HuH-7.5 (cell line): ENCODE measurements at places on chromosomes 11 and 22.
A peak's percentile ranks its signal among the peaks of the same experiment; 100 is the strongest.

GRCh38 chr11:100681064-100681502 is 6.0 kb upstream of the ARHGAP42 start:
- DNase-seq: peak; percentile 46

- no peak for DNase-seq
These were observed 127.2 kb upstream of the SYT13 start for GRCh38 chr11:45413156-45413858.

DNA sequence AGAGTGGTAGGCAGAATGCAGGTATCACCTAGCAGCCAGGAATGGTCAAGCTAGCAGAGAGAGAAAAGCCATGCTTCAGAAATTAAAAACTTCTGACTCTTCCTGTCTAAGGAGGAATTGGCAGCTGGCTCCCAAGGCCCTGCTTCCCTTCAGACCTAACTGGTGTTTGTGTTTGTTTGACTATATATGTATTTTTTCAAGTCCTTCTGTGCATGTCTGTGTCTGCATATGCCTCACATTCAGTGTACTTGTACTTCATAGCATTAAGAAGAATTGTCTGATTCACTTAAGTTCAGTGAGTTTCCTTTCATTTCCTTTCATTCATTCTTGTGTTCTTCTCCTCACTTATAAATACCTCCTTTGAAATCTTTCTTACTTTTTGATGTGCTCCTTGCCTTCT is 109.0 kb upstream of the RRM1 start:
- DNase-seq: no peak

DNA sequence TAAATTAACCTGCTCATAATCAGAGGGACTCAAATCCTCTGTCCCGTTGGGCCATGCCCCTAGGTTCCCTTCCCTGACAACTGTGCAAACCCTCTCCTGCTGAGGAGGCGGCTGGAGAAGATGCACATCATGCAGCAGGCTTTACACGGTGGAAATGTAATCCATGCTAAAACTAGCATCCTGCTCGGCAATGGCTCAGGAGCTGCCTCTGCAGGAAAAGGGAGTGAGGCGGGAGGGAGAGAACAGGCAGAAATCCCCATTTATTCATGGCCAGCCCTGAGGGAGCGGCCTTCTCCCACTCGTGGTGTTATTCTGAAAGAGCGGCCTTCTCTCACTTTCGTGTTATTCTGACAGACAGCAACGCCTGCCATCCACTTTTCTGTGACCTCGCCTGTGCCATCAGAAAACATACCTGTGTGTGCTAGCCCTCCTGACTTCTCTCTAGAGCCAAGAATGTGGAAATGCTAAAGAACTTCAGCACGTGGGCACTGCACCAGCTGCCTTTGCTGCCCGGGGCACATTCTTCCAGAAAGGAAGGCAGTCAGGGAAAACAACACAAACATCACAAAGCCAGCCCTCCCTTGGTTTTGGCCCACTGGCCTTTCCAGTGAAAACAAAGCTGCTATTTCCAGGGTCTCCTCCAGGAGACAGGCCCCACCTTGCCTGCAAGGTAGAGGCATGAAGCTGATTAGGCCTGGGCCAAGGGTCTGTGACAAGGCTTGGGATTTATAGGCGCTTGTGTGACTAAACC is 62.9 kb upstream of the BID start:
- no peak for DNase-seq

DNA sequence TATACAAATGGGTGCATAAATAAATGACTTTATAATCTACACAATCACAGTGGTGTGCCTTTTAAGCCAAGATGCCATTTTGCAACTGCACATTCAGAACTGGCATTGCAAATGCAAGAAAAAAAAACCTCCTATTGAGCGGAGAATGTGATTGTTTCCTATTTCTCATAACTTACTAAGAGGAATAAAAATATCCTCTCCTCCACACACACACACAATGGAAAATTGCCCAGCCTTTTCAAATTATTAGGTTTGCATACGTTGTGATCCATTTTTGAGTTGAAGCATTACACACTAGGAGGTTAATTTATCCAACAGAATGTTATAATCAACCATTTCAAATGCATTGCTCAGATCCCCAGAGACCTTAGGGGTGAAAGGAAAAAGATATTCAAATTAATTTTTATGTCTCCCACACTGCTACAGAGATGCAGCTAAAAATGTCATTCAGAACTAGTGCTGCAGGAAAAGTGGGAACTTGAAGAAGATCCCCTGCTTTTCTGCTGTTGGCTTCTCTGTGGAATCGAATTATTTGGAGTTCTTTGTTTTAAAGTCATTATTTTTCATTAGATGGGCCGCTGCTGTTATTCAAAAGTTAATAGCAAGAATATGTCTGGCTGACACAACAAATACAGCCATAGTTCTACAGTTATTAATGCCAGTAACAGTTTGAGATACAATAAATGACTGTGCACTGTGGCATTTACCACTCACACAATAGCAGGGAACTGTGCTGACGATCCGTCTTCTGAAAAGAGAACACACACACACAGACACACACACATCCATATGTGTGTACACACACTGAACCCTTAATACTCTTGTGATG is 299.9 kb upstream of the ANO5 start:
- DNase-seq: no peak

DNA sequence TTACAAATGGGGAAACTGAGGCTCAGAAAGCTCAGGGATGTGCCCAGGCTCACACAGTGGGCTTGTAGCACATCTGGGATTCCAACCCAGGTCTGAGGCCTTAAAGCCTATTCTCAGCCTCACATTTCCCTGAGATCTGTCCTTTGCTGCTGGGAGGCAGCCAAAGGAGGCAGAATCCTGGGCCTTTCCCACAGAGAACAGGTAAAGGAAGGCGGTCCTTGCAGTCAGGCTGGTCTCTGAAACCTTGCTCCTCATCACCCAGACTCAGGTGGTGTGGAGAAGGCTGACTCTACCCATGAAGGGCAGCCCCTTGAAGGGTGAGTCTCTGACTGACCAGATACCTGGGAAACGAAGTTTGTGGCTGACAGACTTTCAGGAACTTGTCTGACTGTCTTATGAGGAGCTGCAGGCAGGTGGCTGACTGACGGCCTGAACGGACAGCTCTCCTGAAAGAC is 7.8 kb downstream of the SLCO2B1 start:
- no peak for DNase-seq

DNA sequence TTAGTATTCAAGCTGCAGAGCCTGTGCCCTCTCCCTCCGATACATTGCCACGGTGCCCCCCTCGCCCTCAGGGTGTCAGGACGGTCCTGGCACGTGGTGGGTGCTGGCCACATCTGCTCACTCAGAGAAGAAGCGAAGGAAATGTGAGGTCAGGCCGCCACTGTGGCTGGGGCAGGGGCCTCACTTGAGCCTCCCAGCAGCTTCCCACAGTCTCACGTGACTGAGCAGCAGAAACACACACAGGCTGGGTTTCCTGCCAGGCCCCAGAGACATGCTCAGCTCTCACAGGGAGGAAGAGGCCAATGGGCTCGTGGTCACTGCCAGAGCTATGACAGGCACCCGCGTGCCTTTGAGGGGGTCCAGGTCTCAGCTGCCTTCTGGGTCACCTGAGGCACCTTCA is 37.9 kb upstream of the PRR5 start:
- no peak for DNase-seq

GRCh38 chr11:11620173-11620920 is 1.5 kb downstream of the GALNT18 start:
- DNase-seq: no peak

GRCh38 chr11:46918083-46918787 is at the start of gene LRP4:
Gene LRP4, minus strand, starts transcription at chr11:46918550. Its CDS starts 171 bp downstream, at chr11:46918379.
- peak; percentile 68 for DNase-seq

DNA sequence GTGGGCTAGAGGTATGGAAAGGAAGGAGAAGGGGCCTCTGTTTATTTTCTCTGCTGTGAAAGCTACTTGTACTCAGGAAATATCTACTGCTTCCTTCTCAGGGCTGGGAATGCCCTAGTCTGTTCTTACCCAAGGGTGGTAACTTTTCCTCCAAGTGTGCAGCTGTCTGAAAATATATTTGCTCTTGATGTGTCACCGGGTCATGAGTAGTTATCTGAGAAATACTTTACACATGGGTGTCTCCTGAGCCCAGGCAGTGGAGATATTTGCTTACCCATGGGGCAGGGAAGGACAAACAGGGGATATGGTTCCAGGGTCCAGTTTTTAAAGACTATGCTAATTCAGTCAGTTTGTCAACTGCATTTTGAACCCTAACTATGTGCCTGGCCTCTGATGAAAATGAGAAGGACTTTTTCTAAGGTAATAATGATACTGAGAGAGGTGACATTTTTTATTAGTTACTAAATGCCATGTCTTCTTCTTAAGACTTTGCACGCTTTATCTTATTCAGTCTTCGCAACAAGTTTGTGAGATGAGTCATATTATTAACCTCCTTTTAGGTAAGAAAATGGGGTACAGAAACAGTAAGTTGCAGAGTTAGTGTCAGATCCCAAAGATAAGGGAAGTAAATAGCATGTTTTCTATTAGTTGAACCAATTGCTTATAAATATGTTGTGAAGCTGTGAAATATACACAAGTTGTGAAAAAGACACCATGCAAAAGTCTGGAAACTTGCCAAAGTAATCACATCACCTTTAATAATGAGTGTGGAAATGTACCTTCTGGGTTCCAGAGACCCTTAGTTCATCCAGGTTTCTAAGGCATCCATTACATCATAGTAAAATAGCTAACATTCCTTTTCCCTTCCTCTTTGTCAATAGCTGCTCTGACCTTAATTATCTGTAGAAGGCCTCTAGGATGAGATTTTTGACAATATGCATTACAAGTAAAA is 22.9 kb downstream of the SYTL2 start:
- DNase-seq: no peak

DNA sequence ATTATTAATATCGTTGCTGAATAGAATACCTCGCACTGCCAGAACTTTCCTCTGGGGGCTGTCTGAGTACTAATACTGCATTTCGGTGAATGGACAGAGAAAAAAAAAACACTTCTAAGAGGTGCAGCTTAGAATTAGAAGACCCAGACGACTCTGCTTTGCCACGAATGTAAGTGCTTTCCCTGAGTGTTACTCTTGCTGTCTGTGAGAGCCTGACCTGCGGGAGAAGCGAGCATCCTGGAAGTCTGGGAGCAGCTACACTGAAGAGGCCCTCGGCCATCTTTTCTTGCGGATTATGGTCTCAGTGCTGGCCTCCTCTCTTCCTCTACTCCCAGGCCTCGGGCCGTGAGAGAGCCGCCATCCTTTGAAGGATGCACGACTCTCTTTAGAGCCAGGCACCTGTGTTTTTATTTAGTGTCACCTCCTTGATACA is 94.9 kb downstream of the SCN3B start:
- DNase-seq: no peak

GRCh38 chr11:35676611-35676965 is 14.0 kb downstream of the TRIM44 start:
- DNase-seq: no peak

GRCh38 chr11:43532041-43532440 is 148.5 kb upstream of the HSD17B12 start:
- DNase-seq: no peak

DNA sequence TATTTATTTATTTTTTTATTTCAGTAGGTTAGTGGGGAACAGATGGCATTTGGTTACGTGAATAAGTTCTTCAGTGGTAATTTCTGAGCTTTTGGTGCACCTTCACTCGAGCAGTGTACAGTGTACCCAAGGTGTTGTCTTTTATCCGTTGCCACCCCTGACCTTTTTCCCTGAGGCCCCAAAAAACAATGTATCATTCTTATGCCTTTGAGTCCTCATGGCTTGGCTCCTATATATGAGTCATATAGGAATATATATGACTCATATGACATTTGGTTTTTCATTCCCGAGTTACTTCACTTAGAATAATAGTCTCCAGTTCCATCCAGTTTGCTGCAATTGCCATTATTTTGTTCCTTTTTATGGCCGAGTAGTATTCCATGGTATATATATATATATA is 763.9 kb downstream of the NTM start:
- DNase-seq: no peak

- no peak for DNase-seq
These were observed 82.7 kb upstream of the EED start for GRCh38 chr11:86161837-86162236.

DNA sequence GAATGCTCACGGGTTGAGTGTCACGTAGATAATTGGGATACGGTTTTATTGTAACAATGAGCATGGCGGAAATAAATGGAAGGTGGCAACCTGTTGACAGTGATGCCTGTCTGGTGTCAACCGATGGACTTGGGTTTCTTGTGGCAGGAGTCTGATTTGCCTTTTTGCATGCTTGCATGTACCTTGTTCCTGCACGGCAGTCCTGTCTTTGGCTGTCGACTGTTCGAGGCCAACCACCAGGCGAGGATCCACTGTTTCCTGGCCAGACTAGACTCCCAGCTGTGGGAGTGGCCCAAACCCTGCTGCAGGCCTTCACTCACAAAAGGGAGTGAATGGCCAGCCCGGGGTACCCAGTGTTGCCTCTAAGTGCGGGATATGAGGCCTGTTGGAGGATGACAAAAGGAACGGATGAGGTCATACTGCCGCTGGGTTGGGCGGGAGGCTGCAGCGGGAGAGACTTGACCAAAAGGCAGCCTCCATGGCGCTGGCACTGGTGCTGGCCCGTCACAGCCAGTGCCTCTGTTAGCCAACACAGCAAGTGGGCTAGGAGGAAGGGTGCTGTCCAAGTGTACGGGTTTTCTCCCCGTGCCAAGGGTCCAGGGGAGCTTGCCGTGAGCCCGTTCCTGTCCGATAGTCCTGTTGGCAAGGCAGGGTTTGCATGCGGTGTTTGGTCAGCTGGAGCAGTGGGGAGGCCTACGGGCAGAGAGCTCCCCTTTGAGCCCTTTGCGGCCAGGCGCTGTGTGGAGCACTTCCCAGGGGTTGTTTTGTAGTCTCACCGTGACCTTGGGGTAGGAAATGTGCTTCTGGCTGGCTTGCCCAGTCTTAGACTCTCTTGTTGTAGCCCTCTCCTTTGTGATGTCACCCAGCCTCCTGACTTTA is 974 bp downstream of the DGCR8 start:
- DNase-seq: peak; percentile 45

DNA sequence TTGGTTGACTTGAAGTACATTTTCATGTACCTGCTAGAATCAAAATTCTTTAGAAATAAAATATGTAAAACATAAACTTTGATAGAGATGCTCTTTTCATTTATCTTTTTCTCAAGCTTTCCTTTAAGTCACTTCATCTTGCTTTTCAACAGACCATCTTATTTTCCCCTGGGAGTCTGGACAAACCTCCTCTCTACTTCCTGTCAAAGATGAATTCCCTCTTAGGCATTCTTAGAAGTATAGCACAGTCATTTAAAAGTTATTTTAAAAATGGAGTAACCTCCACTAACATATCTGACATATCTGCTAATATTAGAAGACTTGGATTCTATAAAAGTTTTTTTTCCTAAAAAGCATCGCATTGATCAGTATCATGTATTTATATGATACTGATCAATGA is 84.8 kb upstream of the PAX6 start:
- DNase-seq: no peak

- no peak for DNase-seq
These were observed 47.6 kb downstream of the CACNA1I start for GRCh38 chr22:39617970-39618757.
